CD8-positive, alpha-beta T cell (primary cell): ENCODE measurements at places on chromosomes 7 and 10.

- DNase-seq, result no peak
These were observed 2.3 kb downstream of the MDFIC start for GRCh38 chr7:114924038-114924712.

DNA sequence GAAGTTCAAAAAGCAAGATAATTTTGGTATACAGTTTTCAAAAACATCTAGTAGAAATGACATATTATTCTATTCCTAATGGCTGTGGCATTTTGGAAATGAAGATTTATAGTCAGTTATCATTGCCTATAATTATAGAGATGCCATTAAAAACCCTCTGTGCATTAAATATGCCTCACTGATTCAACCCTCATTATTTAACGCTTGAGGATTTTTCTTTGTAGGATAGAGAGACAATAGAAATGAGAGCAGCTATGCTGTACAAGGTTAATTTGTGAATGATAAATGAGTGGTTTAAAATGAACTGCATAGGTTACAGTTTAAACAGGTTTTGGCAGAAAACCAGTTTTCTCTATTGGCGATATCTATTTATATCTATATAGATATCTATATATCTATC, 32.2 kb upstream of the SEMA3A start:
- no peak for DNase-seq

- no peak for DNase-seq
These were observed 174.8 kb upstream of the KAT6B start for GRCh38 chr10:74651565-74651964.

DNA sequence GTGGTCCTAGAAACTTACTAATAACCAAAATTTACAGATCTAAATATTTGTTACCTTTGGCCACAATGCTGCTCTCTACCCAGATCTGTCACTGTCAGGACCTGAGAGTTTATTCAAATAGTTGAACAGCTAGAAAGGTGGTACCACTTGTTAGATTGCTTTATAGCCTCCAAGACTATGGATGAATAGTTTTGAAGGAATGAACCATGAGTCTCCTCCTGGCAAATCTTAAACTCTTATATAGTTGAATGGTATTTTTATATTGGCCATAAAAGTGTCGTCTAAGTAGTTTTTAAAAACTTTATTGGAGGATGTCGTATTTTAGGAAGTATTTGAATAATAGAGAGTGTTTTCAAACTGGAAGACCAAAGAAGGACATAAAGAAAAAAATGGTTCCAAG, 178.7 kb downstream of the AHR start:
- DNase-seq, result no peak

DNA sequence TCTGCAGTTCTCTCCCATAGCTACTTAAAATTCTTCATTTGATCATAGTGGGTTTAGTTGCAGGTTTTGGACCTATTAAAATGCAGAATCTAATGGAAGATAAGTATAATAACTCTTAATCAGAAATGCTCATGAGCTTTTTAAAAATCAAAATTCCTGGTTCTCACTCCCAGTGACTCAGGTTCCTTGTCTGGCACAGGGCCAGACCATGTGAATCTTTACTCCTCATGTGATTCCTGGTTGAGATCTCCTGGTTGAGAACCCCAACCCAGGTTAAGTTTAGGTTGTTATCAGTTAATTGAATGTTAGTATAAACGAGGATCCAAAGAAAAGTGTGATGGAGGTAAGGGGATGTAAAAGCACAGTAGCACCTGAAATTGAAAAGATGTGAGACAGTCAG, 17.5 kb upstream of the TRUB1 start:
- no peak for DNase-seq

DNA sequence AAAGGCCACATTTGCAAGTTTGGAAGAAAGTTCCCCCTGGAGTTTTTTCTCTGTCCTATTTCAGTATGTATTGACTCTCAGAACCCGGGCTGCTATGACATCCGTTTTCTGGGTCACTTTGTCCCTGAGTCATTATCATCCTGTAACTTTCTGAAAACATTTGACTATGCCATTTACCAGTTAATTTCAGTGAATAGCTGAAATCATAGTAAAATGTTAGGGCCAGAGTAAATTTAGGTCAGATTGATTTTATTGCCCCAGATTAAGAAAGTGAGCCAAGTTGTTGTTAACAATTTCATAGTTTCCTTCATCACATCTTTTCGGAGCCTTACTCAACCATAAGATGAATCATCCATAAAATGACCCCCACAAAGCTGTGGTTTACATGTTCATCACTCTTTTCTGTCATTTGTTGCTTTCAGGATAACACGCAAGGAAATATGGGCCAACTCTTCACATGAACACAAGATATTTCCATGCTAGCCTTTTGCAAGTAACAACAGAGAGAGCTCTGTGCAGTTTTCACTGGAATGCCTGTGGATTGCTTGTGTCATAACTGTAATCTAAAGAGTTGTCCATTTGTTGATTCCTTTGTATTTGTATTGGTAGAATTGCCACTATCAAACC, 3.9 kb upstream of the MACC1 start:
- no peak for DNase-seq

DNA sequence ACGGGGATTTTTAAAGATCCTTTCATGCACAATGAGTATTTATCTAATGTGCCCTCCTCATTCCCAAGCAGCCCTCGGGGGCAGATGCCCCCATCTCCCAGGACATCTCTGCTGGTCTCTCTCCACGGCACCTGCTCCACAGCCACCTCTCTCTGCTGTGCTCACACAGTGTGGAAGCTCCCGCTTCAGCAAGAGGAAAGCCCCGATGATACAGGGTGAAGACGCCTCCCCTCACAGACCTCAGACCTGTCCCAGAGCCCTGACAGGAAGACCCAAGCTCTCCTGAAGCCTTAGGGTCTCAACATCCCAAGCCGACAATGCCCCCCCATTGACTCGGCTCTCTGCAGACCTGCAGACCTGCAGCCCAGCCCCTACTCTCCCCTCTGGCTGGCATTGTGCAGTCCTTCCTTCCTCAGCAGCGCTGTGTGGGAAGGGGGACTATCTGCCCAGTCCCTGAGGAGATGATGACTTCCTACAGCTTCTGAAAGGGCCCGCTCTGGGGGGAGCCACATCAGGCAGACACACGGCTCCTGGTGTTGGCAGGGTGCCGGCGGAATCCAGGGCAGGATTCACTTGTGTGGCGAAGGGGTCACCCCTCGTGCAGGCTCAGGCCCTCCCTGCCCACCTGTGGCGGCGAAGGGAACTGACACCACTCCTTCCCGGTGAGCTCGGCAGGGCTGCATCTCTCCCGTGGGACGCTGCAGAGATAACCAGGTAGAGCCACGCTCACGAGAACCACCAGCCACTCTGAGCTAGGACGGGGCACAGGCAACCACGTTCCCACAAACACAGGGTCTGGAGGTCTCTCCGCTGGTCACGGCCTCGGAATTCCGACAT, 61.8 kb downstream of the PTPRN2 start:
- DNase-seq, result no peak

DNA sequence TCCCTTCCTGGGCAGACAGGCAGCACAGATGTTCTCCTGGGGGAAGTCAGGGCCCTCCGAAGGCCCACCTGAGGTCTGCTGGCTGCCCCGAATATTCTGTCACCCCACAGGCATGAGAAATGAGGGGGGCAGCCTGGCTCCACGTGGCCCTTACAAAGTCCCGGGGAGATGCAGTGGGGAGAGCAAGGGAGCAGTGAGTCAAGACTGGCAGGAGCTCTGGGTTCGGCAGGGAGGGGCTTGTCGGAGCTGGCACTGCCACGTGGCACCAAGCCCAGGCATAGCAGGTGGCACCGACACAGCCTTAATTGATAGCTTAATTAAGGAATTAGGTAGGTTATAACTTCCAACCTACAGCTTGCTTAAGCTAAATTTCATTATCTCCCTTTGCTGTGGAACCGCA, 163.9 kb downstream of the USP6NL start:
- no peak for DNase-seq

GRCh38 chr7:40586197-40586596, 451.4 kb downstream of the SUGCT start:
- DNase-seq, result no peak

DNA sequence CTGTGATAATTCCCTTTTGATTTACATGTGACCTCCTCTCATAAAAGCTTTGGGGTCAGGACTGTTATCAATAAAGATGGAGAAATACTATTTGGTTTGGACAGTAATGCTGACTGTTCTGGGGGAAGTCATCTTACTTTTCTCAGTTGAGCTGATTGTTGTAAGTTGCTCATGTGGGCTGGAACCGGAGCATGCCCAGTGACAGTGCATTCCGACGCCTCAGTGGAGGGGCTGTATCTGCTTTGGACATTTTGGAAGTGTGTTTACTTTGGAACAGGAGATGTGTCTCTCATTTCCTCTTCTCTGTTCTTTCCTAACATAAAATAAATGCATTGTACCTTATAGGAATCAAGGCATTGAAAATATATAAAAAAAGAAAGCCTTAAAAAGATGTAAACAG, 30.1 kb downstream of the RBM33 start:
- no peak for DNase-seq

- DNase-seq, result no peak
These were observed 81.4 kb upstream of the FAM133B start for GRCh38 chr7:92671505-92672169.

GRCh38 chr7:139680676-139681462, 96.9 kb downstream of the HIPK2 start:
- DNase-seq, result peak; percentile 24

DNA sequence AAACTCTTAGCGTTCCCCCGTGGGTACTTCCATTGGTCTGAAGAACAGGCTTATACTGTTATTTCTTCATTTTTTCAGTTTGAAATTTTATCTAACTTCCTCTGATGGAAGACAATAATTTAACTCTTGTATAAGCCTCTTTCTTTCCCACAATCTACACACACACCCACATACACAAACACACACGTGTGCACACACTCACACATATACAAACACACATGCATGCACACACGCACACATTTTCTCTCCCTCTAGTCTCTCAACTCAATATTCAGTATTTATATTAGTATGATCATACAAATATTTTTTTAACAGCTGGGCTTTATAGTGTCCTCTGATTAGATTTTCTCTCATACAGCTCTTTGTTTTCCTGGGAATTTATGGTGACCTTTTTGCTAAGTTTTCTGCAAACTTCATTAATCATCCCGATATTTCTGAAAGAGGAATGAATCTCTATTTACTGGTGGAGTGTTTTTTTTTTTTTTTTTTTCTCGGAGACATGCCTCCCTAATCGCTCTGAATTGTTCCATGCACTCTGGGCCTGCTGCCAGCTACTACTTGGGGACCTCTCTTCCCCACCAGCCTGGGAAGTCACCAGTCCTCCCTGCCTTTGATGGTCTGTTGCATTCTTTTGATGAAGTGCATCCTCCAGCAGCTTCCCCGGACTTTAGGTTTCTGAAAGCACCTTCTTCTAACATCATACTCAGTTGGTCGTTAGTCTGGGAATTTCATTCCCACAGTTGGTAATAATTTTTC, 75.5 kb downstream of the ZNF777 start:
- no peak for DNase-seq

GRCh38 chr7:113321201-113321600, 202.8 kb upstream of the SMIM30 start:
- no peak for DNase-seq

DNA sequence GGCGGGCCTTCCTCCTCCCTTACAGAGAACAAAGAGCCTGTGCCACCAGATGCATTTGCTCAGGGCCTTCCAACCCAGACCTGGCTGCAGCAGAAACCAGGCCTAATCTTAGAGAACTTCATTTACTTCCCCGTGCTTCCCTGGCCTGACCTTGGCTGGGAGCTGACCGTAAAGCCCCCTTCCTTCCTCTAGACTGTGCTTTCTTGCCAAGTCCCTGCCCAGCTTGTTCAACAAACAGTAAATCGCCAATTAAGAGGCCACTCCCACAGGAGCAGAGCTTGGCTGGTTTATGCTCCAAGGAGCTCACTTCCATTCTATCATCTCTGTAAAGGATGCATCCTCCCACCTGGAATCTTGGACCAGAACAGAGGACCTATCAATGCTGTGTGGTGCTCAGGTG, 110.9 kb downstream of the COL13A1 start:
- DNase-seq, result no peak

DNA sequence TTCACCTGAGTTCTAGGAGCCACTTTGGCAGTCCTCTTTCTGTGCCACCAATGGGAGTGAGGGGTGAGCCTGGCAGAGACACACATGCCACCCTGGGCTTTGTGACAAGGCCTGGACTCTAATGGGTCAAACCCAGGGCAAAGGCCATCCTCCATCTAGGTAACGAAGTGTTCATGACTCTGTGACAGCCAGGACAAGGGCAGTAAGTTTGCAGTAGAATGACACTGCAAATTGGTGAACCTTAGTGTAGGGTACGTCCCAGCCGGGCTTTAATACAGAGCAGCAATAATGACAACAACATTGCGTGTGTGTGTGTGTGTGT, 43.3 kb downstream of the PAPSS2 start:
- no peak for DNase-seq

GRCh38 chr7:76375251-76375650, 16.5 kb upstream of the YWHAG start:
- DNase-seq, result no peak

- no peak for DNase-seq
These were observed 3.4 kb downstream of the ADCYAP1R1 start for GRCh38 chr7:31055471-31055870.

DNA sequence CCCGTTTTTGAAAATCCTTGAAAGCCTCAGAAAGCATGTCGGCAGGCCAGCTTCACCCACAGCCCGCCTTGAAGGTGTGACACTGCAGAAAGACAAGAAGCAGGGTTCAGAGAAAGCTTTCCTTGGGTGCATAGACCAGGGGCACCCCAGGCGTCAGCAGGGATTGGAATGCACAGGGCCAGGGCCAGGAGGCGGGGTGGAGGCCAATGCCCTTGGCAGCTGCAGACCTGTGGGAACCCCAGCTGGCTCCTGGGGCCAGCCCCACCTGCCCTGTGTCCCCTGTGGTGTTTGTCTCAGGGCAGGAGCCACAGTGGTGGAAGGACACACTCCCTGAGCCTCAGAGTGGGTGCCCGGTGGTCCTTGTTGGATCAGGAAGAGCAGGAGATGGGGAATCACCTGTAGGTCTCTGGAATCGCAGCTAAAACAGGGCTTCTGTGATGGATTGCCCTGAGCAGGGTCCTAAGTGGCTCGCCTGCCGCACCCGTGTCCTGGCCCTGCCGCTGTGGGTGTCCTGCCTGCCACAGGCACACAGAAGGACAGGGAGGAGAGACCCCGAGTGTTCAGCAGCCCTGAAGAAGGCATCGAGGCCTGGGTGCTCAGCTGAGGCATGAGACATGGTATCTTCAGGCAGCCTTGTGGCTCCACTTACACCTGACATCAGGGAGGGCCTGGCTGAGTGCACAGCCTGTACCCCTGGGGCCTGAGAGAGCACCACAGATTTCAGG, 32.5 kb downstream of the ANXA8 start:
- DNase-seq, result no peak

DNA sequence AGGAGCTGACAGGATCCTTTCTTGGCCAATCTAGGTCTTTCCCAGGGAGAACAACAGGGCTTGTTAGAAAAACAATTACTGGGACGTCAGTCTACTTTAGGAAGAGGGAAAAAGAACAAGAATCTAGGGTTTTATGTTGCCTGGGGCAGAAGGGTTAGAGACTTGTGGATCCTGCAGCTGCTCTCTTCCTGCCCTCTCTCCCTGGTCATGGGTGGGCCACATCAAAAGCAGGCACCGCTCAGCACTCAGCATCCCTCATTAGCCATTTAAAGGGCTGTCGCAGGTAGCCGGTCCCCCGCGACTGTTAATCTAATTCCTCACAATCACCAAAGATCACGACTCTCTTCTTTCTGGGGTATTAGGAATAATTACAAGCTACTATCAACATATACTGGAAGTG, 631.9 kb downstream of the CALN1 start:
- DNase-seq, result no peak

- no peak for DNase-seq
These were observed 273.6 kb downstream of the NEBL start for GRCh38 chr10:20623546-20623945.

GRCh38 chr7:109967406-109967805, 1123.5 kb upstream of the LRRN3 start:
- no peak for DNase-seq

- no peak for DNase-seq
These were observed 28.9 kb downstream of the PDLIM1 start for GRCh38 chr10:95261926-95262325.
